ENCODE measurements at places on chromosomes 7 and 10. TPM values are rescaled to one million over a fixed set of nuclear protein-coding genes. Genes with fewer than 3 reads are reported as not detected.

Gene SRRM3
- 0.45 TPM for total RNA-seq

Gene TMEM106B
- total RNA-seq: 25.9 TPM

Gene TFPI2
- total RNA-seq: 79.7 TPM

Gene ADCY1
- 0.54 TPM for total RNA-seq

Gene TRPV5
- not detected for total RNA-seq

Gene NPY
- total RNA-seq: not detected

Gene NKX2-3
- not detected for total RNA-seq

Gene AKR1C4
- not detected for total RNA-seq

Gene GJD4
- total RNA-seq: under 0.01 TPM
